ENCODE measurements at places on chromosomes 2 and 18.

GRCh38 chr18:3526421-3527354, 76.7 kb downstream of the TGIF1 start:
- peak; percentile 75 for DNase-seq

DNA sequence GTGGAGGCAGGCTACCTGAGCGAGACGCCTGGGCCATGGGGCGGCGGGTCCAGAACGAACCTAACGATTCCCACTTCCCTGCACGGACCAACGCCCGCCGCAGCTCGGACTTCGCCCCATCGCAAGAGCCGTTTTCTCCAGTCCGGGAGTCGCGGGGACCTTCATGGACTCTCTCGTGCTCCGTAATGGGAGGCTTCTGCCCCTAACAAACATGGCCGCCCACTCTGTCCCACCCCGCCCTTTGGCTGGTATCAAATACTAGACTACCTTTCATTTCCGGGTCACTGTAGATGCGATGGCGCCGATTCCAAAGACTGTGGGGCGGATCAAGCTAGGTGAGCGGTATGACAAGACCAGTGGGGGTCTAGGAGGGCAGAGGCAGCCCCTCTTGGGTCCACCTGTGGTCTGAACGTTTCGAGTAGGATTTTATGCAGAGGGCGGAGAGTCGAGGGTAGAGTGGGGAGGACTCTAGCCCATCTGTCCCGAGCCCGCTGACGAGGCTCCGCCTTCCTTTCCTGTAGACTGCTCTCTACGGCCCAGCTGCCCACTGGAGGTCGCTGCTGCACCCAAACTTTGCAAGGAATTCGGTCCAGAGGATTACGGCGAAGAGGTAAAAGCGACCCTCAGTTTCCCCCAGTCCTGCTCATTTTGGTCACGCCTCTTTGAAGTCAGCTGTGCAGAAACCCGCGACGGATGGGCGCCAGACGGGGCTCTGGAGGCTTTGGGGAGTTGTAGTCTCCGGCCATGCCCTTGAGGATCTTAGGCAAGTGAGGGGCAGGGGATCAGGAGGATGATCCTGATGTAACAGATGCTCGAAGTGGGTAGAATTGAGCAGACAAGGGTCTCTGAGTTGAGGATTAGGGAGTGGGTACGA, at the start of the genes CCDC142 and TTC31:
Gene CCDC142 (minus strand): TSS at position 198 of the 874 bp plus-strand sequence. CDS start 161 bp downstream, at position 37.
Gene TTC31 (plus strand): TSS at position 281 of the 874 bp plus-strand sequence. CDS start 15 bp downstream, at position 296.
- peak; percentile 95 for DNase-seq

GRCh38 chr2:224036731-224037361, 2.2 kb downstream of the SERPINE2 start:
- no peak for DNase-seq

DNA sequence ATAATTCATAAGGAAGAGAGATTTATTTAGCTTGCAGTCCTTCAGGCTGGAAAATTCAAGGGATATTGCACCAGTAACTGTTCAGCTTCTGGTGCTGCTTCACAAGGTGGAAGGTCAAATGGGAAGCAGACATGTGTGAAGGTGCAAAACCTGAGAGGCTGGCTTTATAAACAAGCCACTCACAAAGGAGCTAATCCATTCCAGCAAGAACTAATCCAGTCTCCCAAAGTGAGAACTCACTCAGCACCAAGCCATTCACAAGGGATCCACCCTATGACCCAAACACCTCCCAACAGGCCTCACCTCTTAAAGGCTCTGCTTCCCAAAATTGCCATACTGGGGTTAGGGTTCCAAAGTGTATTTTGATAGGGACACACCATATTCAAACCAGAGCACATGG, 1018.4 kb upstream of the ACVR2A start:
- no peak for DNase-seq

GRCh38 chr2:40225670-40226210, 226.2 kb downstream of the SLC8A1 start:
- no peak for DNase-seq

Measured in SHP77 treated with DMSO at 0.1 percent for 48 hours (cell line).